ENCODE measurements at places on chromosomes 4 and X.

DNA sequence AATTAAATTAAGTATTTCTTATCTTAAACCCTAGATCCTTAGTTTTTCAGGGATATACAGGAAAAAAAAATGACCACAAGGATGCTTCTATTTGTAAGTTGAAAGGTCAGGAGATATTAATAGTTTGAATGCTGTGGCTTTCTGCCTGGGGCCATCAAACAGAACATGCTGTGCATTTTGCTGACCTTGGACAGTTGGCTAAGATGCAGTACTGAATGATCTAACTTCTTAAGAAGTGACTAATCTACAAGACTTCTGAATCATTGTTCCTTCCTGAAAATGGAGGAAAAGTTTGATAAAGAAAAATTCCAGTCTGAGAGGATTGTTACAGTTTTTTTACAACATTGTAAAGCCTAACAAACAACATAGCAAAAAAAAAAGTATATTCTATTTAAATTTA is 237.8 kb upstream of the JADE1 start:
- no peak for DNase-seq

GRCh38 chr4:21826071-21826470 is 122.5 kb downstream of the KCNIP4 start:
- DNase-seq = no peak

GRCh38 chr4:109072595-109072994 is 229.9 kb downstream of the COL25A1 start:
- DNase-seq = no peak

- DNase-seq = no peak
Measured at GRCh38 chr4:138665851-138666250, 349.7 kb upstream of the NOCT start.

DNA sequence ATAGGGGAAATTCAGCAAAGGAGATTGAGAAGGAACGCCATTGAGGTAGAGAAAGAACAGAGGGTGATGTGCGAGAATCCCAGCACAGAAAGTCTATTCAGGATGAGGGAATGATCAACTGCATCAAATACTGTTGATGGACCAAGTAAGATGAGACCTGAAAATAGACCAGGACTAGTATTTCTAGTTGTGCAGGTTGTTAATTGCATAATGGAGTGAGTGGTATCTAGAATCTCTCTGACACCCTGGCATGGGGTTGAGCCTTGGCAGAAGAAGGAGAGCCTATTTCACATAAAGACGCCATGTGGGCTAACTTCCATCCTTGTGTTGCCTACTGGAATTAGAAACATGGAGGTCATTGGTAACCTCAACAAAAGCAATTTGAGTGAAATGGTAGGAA is 135.6 kb downstream of the TMEM164 start:
- DNase-seq = no peak

GRCh38 chr4:177214935-177215334 is 94.7 kb upstream of the NEIL3 start:
- no peak for DNase-seq

DNA sequence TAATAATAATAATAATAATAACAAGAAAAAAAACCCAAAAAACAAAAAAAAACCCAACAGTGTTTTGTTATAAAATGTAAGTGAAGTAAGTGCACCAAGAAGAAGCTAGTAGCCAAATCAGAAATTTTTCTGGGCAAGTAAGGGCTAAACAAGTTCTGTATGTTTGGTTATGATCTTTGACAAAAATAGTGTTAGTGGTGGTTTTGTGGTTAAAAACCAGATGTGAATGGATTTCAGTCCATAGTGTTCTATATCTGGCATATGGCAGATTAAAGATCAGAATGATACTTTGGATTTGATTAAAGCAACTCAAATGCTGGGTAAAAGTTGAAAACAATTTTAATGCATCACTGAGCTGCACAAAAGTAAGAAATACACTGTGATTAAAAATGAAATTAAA is 116.5 kb upstream of the NDST4 start:
- DNase-seq = no peak

Measured in kidney (tissue), 22 donors.